ENCODE measurements at places on chromosomes 2 and 18.
A peak's percentile ranks its signal among the peaks of the same experiment; 100 is the strongest.

GRCh38 chr2:69216535-69217332 lies 170.3 kb downstream of the GFPT1 start:
- no peak for DNase-seq

GRCh38 chr18:36638224-36638623 lies 190.6 kb downstream of the TPGS2 start:
- DNase-seq = no peak

- DNase-seq = no peak
These were observed 61.4 kb upstream of the KIF5C start for GRCh38 chr2:148813603-148814065.

DNA sequence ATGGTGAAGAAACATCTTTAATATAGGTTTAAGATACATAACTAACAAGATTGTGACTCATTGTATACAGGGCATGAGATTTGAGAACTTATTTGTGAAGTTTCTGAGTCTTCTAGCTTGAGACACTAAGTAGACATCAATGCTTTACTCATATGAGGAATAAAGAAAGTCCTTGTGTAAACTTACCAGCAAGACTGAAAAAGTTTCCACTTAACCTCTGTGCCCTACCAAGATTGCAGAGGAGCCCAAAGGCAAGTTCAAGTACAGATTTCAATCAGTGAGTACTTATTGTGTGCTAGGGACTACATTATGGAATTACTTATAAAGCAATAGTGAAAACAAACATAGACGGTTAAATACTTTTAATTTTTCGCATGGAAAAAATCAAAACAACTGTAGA lies 1041.2 kb upstream of the CELF4 start:
- no peak for DNase-seq

DNA sequence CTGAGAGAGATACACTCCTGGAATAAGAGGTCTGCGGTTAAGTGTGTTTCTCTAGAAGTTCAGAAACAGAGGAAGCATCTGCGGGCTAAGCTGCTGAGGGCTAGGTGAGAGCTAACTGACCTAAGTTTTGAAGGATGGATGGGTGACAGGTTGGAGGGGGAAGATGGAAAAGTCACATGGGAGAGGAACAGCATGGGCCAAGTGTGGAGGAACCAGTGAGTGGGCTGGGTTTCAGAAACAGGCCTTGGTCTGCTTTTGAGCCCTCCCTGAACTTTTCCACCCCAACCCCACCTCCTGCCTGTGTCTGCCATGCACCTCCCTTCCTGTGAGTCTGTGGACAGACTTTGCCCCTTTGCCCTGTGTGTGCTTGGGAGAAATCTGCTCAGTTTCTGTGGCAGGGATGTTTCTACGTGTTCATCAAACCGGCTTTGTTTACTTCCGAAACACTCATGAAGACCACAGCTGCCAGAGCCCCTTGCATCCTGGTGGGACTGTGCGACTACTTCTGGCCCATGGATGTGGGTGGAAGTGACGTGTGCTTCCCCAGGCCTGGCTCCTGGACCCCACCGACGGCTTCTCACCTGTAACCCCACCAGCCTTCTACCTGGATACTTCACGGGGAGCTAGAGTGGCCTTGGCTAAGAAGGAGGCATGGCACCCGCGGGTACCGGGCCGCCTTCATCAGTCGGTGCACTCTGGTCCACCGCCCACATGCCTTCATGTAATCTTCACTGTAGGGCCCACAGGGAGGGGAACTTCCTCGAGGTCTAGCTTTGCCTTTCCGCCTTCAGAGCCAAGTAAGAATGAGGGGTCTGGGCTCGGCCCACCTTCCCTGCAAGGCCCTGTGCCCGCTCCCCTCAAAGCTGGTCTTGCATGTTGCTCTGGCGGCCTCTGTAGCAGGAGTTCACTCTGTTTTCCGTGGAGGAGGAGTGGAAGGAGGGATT lies 1.4 kb upstream of the HPCAL1 start:
- no peak for DNase-seq

GRCh38 chr2:146438246-146438645 lies 1406.6 kb upstream of the ACVR2A start:
- no peak for DNase-seq

DNA sequence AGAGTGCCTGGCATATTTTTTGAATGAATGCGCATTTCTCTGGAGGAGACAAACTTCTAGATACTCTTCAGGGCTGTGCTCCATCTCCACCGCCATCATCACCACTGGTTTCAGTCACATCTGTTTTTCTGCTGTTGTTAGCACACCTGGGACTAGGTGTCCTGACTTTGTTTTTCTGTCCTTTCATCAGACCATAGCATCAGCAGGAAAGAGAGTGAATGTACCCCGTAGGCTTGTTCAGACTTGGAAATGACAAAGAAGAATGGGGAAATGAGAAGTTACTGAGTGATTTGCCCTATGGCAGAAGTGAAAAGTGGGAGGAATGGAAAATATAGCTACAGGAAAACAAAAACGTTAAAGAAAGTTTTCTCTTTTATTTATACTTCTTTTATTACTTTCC lies 965.2 kb upstream of the FANCL start:
- DNase-seq = peak; percentile 15

DNA sequence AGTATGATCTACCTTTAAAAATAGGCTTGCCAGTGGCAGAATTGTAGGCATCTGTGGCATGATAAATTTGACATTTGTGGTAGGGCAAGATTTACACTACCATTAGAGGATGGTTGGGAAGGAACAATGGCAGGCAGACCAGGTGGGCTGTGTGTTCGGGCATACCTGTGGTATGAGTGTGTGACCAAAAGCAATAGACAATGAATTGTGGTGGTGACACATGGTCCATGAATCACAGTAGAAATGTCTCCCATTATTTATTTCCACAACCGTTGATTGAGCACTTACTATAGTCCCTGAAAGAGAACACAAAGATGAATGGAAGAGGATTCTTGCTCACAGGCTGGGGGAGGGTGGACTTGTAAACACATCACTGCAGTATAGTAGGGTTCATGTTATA lies 29.9 kb upstream of the RUFY4 start:
- peak; percentile 95 for DNase-seq

GRCh38 chr18:7592305-7593071 lies 25.4 kb downstream of the PTPRM start:
- DNase-seq = no peak

- DNase-seq = no peak
These were observed 60.5 kb upstream of the LGALSL start for GRCh38 chr2:64393383-64394010.

- no peak for DNase-seq
These were observed 59.0 kb downstream of the MBD2 start for GRCh38 chr18:54165450-54165849.

GRCh38 chr2:48124592-48124991 lies 218.3 kb upstream of the FBXO11 start:
- DNase-seq = no peak

GRCh38 chr2:73850009-73850408 lies 21.2 kb downstream of the STAMBP start:
- DNase-seq = no peak
